Foreskin keratinocyte (primary cell): ENCODE measurements at places on chromosomes 13 and 19.

DNA sequence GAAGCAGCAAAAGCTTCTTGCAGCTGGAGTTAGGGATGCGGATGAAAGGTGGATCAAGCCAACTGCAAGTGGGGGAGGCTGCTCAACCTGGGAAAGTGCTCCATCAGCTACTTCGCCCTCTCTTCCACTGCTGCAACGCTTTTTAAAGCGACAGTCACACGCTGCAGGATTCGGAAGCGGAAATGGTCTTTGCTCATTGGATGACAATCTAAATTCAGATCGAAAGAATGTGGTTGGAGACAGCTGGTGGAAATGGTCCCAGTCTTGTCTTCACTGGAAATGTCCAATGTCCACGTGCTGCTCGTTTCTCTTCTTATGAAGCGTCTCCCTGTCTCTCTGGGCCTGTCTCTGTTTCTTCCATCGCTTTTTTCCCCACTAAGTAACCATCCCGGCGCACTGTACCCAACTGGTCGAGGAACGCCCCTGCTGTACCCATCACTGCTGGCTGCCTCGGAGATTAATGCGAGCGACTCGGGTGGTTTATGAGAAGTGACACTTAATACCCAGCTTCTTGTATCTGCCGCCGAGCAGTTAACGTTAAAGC is 2.1 kb upstream of the FGF9 start:
- no peak for DNase-seq

GRCh38 chr13:31035185-31035965 is 102.9 kb downstream of the TEX26 start:
- DNase-seq, result no peak

DNA sequence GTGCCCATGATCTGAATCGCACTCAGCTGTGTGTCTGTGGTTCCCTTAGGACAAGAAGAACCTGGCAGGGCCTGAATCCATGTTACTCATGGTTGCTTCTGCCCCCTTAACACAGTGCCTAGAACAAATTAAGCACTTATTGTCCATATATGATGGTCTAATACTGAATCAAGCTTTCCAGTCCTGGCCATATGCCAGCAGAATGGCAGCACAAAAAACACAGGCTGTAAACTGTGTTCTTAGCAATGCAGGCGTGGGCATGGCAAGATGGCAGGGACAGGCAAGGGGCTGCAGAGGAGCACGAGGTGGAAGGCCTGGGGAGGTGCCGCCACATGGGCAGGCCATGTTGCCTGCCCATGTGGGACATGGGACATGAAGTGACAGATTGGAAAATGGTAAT is 68.2 kb downstream of the LATS2 start:
- no peak for DNase-seq

- DNase-seq, result no peak
Measured at GRCh38 chr19:16296713-16297112, 27.9 kb upstream of the KLF2 start.

GRCh38 chr19:13169769-13170168 is 19.6 kb downstream of the IER2 start:
- DNase-seq, result no peak

- no peak for DNase-seq
Measured at GRCh38 chr19:19145684-19146608, 7.7 kb upstream of the TMEM161A start.

GRCh38 chr19:14139944-14140343 is 3.6 kb upstream of the ASF1B start:
- no peak for DNase-seq

GRCh38 chr13:42258747-42259146 is 13.2 kb upstream of the AKAP11 start:
- DNase-seq, result no peak

- DNase-seq, result no peak
Measured at GRCh38 chr19:18843960-18844359, 12.2 kb downstream of the UPF1 start.

- no peak for DNase-seq
Measured at GRCh38 chr13:87131611-87132010, 539.6 kb upstream of the SLITRK5 start.

- DNase-seq, result peak; percentile 57
Measured at GRCh38 chr13:32264407-32264806, 50.8 kb downstream of the ZAR1L start.

- no peak for DNase-seq
Measured at GRCh38 chr19:45507872-45508416, 665 bp downstream of the VASP start.

GRCh38 chr13:39552246-39552645 is 50.7 kb downstream of the LHFPL6 start:
- no peak for DNase-seq

GRCh38 chr13:107005577-107005976 is 437.6 kb upstream of the ARGLU1 start:
- no peak for DNase-seq
